ENCODE measurements at places on chromosomes 5 and 9.

- no peak for DNase-seq
Measured at GRCh38 chr5:118956727-118957126, 31.6 kb downstream of the DTWD2 start.

GRCh38 chr5:126482591-126482990, 59.4 kb downstream of the GRAMD2B start:
- no peak for DNase-seq

DNA sequence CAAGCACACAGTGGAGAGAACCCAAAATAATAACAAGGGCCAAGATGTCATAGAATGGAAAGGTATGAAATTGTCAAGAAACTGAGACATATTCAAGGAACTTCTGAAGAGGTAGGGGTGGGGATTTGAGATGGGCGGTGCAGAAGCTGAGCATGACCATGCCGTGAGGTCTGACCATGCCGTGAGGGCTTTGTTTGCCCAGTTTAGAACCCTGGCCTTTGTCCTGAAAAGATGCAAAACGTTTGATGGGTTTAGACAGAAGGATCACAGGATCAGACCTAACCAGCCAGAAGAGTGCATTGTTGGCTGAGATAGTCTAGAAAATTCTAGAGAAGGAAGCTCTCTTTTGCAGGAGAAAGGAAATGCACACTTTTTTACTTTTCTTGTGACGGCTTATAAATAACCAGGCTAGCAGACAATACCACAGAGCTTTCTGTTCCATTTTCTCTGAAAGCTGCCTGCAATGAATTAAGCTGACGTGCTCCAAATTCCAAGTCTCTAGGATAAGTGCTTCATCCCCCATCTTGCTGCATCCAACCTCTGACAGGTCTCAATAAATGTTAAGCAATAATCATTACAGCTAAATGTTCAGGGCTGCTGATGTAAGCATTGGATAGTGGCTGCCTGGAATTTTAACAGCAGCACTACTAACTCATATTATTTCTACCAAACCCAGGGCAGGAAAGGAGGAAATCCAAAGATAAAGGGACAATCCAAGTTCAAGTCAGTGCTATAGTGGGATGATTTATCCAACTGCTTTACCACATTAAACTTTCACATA, 110.9 kb upstream of the IL6ST start:
- DNase-seq: no peak

DNA sequence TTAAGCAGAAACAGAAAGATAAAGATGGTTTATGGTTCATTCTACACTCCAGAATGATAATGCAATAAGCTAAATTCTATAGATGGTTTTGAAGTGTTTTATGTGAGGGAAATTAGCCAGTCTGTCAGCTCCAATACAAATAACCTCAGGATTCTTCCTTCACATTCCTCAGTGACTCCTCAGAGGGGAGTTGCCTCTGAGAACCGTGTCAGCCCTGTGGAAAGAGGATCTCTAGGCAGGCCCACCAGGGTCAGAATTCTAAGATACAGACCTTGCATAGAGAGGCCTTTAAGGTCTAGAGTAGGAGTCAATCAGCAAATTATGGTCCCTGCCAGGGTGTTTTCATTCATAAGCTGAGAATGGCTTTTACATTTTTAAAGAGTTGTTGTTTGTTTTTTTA, 26.6 kb downstream of the RUSC2 start:
- no peak for DNase-seq

- no peak for DNase-seq
Measured at GRCh38 chr5:14310901-14311300, 167.8 kb downstream of the TRIO start.

- DNase-seq: no peak
Measured at GRCh38 chr5:131148835-131149234, 16.2 kb downstream of the HINT1 start.

GRCh38 chr5:77015938-77016569, 14.2 kb upstream of the AGGF1 start:
- DNase-seq: no peak

GRCh38 chr9:5361326-5362010, 21.8 kb upstream of the RLN1 start:
- DNase-seq: no peak

GRCh38 chr5:19314840-19315239, 673.2 kb downstream of the CDH18 start:
- no peak for DNase-seq

DNA sequence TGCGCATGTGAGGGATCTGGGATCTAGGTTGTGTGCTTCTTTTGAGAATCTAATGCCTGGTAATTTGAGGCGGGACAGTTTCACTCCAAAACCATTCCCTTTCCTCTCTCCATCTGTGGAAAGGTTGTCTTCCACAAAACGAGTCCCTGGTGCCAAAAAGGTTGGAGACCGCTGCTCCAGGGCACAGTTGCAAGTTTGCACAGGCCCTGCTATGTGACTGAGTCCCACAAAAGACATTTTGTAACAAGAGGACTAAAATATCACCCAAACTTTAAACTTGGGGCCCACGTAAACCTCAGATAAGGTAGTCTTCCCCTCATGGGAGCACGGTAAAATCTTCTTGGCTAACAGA, 5.8 kb upstream of the ZNF367 start:
- no peak for DNase-seq

GRCh38 chr9:38621434-38622287, 1.3 kb upstream of the ANKRD18A start:
- DNase-seq: peak; percentile 27

DNA sequence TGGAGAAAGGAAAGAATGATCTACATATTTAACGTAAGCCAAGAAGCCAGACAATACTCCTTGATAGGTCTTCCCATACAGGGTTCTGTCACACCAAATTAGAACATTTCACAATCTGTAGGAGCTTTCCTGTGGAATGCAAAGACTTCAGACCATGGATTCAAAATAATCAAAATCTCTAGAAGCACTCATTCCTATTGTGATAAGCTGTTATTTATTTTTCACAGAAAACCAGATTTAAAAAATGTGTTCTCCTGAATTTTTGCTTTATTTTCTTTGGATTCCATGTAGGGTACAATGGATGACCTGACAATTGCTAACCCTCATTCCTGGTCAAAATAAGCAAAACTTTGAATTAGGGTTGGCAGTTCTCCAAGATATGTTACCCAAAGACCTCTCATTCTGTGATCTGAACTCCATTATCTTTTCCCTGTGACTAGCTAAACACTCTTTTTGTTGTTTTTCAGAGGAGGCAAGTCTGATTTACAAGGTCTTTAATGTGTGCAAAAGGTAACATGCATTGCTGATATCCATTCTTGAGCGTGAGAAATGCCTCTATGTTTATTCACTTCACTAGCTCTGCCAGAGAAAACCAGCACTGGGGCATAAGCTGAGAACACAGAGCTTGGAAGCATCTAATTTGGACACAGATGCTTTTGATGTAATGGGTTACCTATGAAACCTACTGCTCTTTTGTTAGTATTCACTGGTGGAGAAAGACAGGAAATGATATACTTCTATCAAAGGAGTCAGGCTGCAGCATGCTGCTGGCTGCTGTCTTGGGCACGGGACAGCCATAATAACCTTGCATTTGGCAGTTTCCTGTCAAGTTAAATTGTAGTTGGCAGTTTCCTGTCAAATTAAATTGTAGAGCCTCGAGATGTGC, 31.4 kb downstream of the ACTBL2 start:
- no peak for DNase-seq

- DNase-seq: no peak
Measured at GRCh38 chr5:144076521-144077083, 93.9 kb downstream of the YIPF5 start.

DNA sequence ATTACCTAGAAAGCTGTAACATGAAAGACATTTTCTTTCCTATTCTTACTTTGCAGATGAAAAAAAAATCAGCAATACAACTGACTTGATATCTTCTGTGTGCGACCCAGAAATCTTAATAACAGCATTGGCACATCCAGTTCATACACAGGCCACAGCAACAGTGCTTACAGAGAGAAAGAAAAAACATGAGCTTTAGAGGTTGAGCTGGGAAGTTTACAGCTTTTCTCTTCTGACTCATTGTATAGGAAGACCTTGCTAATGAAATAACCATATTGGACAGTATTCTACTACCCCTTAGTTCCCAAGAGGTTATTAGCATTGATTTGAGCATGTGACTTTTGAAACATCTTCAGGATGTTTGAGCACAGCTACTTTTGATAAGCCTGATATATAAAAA, 1033.4 kb upstream of the DMAC1 start:
- no peak for DNase-seq

- DNase-seq: no peak
Measured at GRCh38 chr5:23332650-23333251, 174.7 kb upstream of the PRDM9 start.

DNA sequence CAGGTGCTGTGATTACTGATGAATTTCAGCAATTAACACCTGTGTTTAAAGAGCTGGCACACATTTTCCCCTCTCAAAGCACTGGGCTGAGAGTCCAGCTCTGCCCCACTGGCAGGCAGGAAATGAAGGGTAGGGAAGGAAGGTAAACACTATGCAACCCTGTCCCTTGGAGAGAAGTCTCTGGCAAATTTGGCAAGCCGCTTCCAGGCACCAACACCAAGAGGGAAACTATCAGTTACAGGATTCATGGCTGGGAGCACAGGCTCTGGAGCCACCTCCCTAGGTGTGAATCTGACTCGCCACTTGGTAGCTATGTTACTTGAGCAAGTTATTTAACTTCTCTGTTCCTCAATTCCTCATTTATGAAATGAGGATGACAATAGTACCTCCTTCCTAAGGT, 3.3 kb downstream of the ANKS6 start:
- DNase-seq: no peak

GRCh38 chr9:87118594-87118993, 171.3 kb upstream of the GAS1 start:
- no peak for DNase-seq

GRCh38 chr5:10306114-10306513, 1.6 kb downstream of the CMBL start:
- no peak for DNase-seq

DNA sequence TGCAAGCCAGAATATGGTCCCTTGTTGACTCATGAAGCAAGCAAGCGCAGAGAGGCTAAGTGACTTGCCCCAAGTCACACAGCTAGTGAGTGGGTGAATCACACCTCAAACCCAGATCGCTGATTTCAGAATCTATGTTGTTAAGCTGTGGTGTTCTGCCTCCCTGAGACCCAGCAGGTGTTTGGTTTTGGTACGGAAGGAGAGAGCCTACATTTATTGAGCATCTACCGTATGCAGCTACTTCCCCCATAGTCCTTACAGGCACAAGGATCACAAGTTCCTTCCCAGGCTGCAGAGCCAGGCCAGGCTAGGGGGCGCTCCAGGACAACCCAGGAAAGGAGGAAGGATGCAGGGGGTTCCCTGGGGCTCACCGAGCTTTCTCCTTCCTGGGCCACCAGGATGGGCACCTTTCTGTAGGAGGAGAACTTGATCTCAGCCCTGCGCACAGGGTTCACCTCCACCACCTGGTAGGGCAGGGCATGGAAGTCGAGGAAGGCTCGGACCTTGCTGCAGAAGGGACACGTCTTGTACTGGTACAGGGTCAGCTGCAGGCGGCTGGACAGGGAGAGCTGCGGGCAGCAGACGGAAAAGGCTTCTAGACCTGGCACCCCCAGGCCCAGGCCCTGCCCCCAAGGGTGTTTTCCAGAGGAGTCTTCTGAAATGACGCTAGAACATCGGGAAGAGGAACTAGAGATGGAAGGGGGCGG, 2.5 kb downstream of the PTGES2 start:
- no peak for DNase-seq

GRCh38 chr9:90943341-90943740, 141.7 kb downstream of the SYK start:
- DNase-seq: no peak

GRCh38 chr9:81522716-81523551, 166.4 kb downstream of the TLE1 start:
- DNase-seq: no peak

DNA sequence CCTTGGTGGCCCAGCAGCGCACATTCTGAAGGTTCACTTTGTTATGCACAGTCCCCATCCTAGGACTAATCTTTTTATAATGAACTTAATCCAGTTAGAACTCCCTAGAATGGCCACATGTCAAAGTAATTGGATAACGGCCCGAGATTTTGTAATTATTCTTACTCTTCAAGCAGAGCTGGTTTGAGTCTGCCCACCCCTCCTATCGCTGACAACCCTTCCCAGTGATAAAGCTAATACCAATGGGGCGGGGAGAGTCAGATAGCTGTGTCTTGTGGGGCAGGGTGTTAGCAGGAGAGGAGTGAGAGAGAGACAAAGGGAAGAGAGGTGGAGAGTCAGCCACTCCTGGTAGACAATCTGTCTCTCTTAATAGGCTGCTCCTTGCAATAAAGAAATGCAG, 356.9 kb downstream of the SLIT3 start:
- DNase-seq: no peak

- DNase-seq: no peak
Measured at GRCh38 chr5:91787718-91788117, 404.6 kb upstream of the ARRDC3 start.

DNA sequence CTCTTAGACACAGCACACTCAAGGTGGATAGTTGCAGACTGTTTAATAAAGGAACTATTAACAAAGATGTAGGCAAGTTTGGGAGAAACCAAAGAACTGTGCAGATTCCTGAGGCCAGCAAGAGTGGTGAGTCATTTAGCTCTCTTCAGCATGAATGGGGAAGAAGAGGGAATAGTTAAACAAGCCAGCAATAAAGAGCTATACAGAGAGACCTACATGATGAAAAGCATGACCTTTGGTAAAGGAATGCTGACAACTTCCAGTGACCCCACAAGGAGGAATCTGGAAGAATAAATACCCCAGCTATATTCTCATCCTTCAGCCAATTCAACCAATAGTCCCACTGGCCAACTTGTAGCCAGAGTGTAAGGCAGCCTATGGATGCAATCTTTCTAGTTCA, 706.0 kb upstream of the GRAMD2B start:
- DNase-seq: no peak

DNA sequence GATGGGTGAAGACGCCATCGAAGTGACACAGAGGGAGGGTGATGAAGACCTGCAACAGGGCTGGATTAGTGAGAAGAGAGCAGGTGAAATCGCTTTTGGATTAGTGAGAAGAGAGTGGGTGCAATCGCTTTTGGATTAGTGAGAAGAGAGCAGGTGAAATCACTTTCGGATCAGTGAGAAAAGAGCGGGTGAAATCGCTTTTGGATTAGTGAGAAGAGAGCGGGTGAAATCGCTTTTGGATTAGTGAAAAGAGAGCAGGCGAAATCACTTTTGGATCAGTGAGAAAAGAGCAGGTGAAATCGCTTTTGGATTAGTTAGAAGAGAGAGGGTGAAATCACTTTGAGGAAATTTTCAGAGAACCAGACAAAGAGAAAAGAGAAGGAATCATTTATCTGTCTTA, 67.2 kb upstream of the TRIO start:
- DNase-seq: no peak

- DNase-seq: no peak
Measured at GRCh38 chr5:110441035-110441434, 285.4 kb downstream of the TMEM232 start.
